SW480 (cell line): ENCODE measurements at places on chromosomes 6 and 20.

DNA sequence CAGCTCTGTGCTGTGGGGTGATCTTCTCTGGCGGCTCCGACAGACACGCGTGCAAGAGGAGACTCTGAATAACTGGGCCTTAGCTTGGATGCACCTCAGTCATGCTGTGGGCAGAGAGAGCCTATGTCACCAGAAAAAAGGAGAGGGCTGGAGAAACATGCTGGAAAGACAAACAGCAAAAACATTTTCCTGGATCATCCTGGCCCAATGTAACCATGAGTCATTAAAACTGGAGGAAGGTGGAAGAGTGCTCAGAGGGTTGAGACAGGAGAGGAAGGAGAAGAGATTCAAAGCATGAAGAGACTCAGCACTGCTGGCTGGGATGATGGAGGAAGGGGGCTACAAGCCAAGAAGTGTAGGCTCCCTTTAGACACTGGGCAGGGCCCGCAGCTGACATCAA, 292.0 kb downstream of the CDH26 start:
- no peak for DNase-seq

DNA sequence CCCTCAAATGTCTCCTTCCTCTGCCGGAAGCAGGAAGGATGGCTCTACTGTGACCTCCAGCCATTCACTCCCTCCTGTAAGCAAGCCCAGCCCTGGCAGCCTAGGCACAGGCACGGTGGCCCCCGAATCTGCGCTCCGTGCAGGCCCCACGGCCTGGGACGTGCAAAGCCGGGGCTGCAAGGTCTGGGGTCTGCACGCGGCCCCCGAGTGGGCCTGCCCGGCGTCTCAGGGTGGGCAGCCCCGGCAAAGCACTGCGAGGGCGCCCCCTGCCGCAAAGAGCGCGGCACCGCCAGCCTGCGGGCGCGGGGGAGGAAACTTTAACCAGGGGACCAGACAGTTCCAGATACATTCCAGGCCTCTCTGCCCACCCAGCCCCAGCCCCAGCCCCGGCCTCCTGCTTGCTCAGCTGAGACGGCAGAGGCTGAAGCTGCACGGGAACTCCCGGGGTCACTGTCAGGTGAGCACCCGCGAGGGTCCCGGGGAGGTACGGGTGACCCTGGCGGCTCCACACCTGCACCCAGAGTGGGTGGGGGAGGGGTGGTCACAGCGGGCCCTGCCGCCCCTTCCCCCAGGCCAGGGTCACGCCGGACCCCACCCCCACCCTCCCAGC, 98.8 kb downstream of the ASXL1 start:
- no peak for DNase-seq

DNA sequence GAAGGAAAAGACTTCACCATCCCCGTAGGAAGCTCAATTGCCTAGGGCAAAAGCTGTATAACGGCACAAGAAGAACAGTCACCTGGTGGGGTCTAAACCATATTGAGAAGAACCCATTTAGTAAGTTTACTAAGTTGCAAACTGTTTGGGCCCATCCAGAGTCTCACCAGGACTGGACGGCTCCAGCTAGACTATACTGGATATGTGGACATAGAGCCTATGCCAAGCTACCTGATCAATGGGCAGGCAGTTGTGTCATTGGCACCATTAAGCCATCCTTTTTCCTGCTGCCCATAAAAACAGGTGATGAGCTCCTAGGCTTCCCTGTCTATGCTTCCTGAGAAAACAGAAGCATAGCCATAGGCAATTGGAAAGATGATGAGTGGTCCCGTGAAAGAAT, 293.9 kb downstream of the RNGTT start:
- no peak for DNase-seq

- DNase-seq: no peak
These were observed 27.1 kb downstream of the PARD6B start for GRCh38 chr20:50758469-50758868.

- DNase-seq: no peak
These were observed 20.2 kb upstream of the TNFAIP3 start for GRCh38 chr6:137846772-137847313.

- peak; percentile 56 for DNase-seq
These were observed 180.7 kb upstream of the PRSS16 start for GRCh38 chr6:27066802-27067201.

DNA sequence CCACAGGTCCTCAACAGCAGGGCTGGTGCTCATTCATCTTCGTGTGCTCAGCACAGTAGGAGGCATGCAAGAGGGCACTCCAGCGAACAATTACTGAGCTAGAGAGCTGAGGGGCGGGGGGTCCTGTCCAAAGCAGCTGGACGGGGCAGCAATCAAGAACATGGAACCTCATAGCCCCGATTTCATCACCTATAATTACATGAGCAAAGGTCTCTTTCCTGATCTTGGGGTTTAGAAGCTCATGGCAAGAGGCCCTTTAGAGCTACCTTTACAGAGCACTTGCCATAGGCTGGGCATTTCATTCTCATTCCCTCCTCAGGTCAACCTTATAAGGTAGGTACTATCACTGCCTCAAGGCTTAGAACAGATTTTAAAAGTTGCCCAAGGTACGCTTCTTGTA, 10.4 kb downstream of the MOCS1 start:
- no peak for DNase-seq

DNA sequence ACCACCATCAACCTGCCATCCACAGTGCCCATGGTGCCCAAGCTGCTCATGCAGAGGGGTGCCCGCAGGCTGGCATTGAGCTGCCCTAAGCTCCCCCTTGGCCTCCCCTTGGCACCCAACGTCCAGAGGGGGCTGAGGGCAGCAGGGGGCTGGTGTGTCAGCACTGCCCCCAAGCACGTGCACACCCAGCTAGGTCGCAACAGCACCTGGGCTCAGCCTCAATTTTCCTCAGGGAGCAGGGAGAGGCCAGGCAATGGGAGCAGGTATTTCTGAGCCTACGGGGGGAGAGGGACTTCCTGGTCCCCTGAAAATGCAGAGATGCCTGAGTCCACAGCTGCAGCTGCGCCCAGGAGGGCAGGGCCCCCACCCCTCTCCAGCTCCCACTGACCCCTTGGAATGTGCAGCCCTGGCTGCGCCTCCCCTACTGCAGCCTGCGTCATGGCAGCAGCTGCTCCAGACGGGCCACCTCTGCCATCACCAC, 204.2 kb downstream of the ANKRD60 start:
- no peak for DNase-seq

DNA sequence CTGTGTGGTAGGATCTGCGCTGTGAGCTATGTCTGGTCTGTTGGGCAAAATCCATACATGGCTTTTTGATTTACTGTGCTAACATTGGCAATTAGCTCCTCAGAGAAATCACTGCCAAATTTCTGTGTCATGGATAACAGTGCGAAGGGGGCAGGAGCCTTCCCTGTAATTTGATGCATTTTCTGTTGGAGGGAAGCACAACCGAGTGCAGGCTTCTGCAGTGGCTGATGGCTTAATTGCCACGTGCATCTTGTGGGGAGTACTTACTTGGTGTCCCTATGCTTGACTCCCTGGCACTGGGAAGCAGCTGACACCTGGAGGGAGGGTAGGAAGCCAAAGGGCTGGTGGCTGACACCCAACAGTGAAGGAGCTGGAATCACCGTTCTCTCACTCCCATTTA, 99.3 kb upstream of the PROKR2 start:
- DNase-seq: no peak

DNA sequence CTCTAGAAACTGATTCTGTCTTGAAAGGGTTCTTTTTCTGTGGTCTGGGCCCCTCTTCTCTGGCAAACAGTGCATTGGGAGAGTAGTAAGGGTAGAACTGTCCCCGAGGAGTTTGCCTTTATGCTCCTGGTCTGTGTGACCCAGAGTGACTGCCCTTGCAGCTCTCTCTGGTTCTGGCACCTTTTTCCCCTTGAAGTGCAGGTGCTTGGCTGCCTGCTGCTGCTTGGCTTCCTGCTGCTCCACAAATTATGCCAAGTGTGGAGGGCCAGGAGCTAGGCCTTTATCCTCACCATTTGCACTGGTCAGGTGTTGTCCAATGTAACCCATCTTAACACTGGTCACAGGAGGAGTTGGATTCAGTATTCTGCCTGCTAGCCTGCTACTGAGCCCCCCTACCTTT, 11.2 kb downstream of the KIZ start:
- DNase-seq: no peak

DNA sequence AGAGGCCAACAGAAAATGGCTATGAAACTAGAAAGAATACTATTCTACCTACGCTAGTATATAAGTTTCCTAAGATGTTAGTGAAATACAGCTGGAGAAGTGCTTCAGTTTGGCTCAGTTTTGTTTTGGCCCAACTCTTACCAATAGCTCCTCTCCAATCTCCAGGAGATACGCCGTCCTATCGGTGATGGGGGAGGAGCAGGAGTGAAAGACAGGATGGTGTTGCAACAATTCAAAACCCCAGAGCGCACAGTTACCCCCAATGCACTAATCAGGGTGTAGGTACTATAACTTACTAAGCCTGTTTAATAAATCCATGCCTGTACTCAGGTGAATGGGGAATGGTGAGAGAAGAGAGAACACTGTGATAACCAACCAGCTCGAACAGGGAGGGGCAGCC, 24.2 kb upstream of the RAB23 start:
- DNase-seq: no peak

DNA sequence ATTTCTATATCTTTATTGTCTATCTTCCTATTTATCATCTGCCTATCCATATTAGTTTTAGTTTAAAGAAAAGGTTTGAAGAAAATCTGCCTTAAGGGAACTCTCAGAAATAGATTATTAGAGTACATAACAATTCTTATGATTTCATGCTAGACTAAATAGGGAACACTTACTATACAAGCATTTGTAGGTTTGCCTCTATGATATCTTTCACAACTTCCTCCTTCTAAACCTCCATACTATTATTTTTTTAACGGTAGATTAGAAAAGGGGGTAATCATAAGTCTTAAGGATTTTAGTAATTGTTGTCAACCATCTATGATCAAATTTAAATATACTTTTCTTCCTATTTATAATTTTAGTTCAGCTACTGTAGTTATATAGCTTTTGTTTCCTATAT, 11.6 kb upstream of the DSE start:
- no peak for DNase-seq

GRCh38 chr6:165308926-165309731, at the start of gene C6orf118:
C6orf118 (minus strand) TSS chr6:165309605; CDS start chr6:165309586, 19 bp downstream.
- peak; percentile 39 for DNase-seq

- no peak for DNase-seq
These were observed 9.8 kb upstream of the ELOVL5 start for GRCh38 chr6:53358440-53359094.

GRCh38 chr20:36035745-36036144, 67.4 kb downstream of the CNBD2 start:
- peak; percentile 58 for DNase-seq

DNA sequence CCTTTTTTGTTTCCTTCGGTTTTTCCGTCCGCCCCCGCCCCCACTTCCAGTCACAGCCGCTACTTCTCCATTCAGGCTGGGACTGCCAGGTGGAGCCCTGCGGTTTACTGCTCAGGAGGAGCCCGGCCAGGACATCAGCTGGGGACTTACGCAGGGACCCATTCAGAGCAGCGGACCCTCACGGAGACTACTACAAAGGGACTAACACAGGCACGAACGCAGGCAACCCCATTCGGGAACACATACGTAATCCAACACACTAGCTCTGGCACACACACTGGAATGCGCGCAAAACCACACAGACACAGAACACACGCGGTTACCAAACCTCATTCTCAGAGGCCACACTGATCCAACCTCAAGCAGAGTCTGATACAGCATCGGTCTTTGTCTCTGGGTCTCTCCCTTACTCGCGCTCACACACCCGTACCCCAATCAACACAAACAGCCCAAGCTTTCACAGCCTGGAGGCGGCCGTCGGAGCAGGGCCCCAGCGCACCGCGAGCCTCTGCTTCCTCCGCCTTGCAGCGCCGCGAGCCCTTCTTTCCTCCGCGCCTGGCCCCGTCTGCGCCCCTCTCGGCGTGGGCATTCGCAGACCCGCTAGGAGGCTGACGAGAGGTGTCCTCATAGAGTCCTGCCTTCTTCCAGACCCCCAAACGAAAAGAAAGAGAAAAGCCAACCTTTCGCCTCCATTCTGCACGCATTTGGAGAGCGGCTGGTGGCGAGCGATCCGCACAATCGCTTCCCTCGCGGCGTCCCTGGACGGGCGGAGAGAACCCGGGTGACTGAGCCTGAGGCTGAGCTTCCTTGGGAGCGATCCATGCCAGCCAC, 1.1 kb upstream of the SLC32A1 start:
- peak; percentile 72 for DNase-seq

DNA sequence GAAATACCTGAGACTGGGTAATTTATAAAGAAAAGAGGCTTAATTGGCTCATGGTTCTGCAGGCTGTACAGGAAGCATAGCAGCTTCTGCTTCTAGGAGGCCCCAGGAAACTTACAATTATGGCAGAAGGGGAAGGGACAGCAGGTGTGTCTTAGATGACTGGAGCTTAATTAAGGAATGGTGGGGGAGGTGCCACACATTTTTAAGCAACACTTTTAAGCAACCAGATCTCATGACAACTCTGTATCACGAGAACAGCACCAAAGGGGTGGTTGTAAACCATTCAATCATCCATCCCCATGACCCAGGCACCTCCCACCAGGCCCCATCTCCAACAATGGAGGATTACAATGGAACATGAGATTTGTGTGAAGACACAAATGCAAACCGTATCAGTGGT, 26.9 kb downstream of the FIG4 start:
- no peak for DNase-seq

- no peak for DNase-seq
These were observed 1.8 kb downstream of the RGS19 start for GRCh38 chr20:64077541-64077875.

DNA sequence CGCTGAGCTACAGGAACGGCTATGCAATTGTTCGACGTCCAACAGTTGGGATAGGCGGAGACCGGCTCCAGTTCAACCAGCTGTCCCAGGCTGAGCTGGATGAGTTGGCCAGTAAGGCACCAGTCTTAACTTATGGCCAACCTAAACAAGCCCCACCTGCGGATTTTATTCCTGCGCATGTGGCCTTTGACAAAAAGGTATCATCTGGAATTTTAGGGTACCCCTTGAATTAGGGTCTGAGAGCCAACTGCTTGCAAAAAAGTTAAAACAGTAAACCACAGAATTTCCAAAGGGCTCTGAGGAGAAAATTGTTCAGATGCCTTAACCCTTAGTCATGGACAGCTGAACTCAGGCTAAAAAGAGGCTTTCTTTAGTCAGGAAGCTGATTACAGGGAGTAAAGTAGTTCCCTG, 3.8 kb downstream of the EFHC1 start:
- DNase-seq: peak; percentile 67

GRCh38 chr6:13009461-13009860, 292.9 kb downstream of the PHACTR1 start:
- no peak for DNase-seq

- DNase-seq: peak; percentile 74
These were observed 12.1 kb downstream of the TRIM31 start for GRCh38 chr6:30100585-30101443.

DNA sequence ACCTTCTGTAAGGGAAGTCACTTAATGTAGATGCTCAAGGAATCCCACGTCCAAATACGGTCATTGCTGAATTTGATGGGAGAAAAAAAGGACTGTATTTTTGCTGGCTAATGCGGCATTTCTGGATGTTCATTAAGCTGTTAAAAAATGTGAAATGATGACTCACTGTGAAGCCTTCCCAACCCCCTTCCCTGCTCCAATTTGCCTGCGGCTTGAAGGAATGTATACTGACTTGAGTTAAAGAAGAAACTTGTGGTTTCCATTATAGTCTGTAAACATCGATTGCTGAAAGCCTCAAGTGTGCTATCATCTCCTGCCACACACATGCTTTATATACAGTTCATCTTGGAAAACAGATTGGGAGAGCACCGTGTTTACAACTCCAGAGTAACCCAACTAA, 249.1 kb upstream of the JAG1 start:
- peak; percentile 11 for DNase-seq

GRCh38 chr6:52138284-52138683, 47.9 kb upstream of the IL17A start:
- no peak for DNase-seq

- no peak for DNase-seq
These were observed 2.9 kb downstream of the CPNE5 start for GRCh38 chr6:36836111-36837021.

GRCh38 chr6:100633096-100633777, 168.5 kb upstream of the SIM1 start:
- peak; percentile 74 for DNase-seq
